ENCODE measurements at places on chromosomes 11 and 22.

DNA sequence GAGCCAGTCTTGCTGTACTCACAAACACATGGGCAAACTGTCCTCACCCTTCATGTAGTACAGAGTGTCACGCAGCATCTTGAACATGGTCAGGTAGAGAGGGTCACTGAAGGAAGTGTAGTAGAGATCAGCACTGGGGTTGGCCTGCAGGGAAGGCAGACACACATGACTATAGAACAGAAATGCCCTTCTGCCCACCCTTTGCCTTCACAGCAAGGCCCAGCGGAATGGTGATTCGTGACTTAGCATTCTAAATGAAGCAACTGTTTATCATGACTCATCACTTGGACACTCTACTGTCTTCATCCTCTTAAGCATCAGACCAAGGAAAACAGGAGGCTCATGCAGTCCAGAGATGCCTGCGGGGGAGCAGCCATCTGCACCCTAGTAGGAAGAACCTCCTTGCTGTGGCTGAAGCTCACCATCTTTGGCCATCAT lies 33.4 kb downstream of the SERPIND1 start:
- no peak for DNase-seq

- peak; percentile 44 for DNase-seq
These were observed 396 bp downstream of the OSBP start for GRCh38 chr11:59615120-59615636.

DNA sequence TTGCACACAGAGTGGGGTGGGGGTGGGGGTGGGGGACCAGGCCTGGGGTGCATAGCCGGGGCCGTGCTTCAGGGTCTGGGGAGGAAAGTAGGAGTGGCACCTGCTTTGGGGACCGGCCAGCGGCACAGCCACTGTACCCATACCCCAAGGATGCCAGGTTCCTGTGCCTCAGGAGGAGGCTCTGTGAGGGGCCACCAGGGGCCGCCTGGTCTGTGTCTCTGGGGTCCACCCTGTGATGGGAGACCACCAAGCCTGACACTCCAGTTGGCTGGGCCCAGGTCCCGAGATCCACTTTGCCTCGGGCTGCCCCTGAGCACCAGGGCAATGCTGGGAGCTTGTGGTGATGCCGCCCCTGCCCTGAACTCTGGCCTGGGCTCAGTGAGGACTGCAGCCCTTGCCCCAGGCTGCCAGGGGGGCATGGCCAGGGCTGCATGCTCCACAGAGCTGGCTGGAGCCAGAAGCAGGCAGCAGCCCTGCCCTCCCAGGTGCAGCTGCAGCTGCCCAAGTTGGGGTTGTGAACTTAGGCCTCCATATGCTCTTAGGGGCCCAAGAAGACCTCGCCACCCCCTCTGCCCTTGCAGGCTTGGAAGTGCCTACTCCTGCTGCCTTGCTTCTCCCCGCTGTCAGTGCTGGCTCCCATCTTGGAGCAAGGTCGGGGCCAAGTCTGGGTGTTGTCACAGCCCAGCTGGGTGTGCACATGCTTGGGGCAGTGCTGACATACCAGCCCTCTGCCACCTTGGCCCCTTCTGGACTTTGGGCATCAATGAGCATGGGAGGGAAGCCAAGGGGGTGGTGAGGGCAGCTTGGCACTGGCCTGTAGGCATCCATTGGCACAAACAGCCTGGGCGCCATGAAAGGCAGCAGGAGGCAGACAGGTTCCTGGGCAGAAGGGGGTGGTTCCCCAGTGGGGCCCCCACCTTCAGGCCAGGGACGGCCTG lies 123.3 kb upstream of the THY1 start:
- DNase-seq: no peak

GRCh38 chr11:17985517-17985916 lies 27.3 kb downstream of the SERGEF start:
- no peak for DNase-seq

DNA sequence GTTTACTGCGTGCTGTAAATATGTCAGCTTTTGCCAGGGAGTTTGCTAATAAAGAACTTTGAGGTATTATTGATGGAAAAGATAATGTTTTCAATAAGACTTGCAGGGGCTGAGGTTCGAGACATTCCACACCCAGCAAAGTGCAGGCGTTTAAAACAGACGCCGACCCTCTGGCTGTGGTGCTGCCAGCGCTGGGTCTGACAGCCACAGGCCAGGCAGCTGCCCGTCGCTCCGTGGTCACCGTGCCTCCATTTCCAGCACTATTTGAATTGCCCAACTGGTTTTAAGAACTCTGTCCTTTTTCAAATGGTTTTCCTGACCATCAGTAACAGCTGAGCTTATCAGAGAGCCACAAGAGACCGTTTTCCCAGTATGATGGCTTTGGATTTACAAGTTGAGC lies 28.1 kb upstream of the ALX4 start:
- no peak for DNase-seq

DNA sequence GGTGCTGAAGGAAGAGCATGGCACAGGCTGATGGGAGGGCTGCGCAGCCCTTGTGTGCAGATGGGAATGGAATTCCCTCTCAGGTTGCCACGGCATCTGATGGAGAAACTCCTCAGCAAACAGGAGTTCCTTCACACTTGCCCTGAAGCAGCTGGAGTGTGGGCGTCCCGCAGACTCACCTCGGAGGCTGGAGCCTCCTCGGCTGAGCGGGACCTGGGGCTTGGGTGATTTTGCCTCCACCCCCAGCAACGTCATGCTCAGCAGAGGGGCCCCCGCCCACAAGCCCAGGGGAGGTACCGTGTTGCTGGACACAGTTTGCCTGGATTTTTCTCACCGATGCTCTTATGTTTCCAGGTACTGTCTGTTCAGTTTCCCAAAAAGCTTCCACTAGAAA lies 63.4 kb downstream of the MYO7A start:
- DNase-seq: peak; percentile 69

- DNase-seq: no peak
These were observed 18.1 kb downstream of the CHST1 start for GRCh38 chr11:45647329-45647728.

GRCh38 chr11:36151933-36152580 lies 137.2 kb downstream of the COMMD9 start:
- no peak for DNase-seq

GRCh38 chr11:44357711-44358110 lies 47.8 kb upstream of the ALX4 start:
- DNase-seq: no peak

- DNase-seq: no peak
These were observed 145.5 kb upstream of the ANO3 start for GRCh38 chr11:26186389-26186788.

DNA sequence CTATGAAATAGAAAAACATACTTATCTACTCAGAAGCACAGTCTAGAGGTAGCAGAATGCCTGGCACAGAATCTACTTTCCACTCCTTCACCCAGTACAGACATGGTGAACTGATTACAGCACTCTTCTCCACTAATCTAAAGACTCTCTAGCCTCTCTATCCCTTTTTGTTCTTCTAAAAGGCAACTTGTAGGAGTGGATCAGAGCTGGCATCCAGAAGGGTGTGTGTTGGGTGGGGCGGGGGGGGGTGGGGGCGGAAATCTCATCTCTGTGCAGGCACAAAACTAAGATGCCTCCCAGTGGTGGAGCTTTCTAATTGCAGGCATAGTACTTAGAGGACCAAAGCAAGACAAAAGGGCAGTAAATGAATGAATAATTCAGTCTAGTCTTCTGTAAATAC lies 11.5 kb upstream of the EMID1 start:
- DNase-seq: no peak

DNA sequence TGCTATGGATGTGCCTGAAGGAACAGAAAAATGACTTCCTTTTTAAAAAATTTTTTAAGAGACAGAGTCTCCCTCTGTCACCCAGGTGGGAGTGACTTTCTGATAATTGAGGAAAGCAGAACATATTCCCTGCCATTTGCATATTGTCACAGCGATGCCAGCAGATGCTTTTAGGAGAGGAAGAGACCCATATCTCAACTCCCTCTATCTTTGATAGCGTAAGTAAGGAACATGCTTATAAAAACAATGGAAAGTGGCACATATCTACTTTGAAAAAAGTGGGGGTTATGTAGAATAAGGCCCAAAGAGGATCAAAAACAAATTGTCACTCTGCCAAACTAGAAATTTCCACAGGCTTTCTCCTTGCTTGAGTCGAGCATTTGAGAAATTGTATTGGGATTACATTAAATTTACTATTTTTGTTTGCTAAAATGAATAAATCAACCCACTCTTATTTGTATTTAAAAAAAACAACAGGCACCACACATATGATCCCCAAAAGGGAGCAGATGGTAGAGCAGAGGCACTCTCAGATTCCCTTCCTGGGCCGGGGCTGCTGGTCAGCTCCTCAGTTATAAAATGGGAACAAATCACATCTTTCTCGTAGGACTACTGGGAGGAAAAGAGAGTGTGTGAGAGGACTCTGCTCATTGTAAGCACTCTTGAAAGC lies 68.8 kb upstream of the TSPAN18 start:
- DNase-seq: no peak

GRCh38 chr11:133153031-133153430 lies 379.3 kb downstream of the OPCML start:
- DNase-seq: no peak

Measured in T47D (cell line).